ENCODE measurements at places on chromosomes 6 and 20.

GRCh38 chr6:162622572-162622971 is 105.0 kb downstream of the PRKN start:
- no peak for DNase-seq

- no peak for DNase-seq
These were observed 789 bp downstream of the PHACTR1 start for GRCh38 chr6:12717356-12717755.

GRCh38 chr20:44485078-44485829 is 9.6 kb downstream of the TTPAL start:
- no peak for DNase-seq

- no peak for DNase-seq
These were observed 319.1 kb downstream of the ARHGAP18 start for GRCh38 chr6:129390900-129391299.

DNA sequence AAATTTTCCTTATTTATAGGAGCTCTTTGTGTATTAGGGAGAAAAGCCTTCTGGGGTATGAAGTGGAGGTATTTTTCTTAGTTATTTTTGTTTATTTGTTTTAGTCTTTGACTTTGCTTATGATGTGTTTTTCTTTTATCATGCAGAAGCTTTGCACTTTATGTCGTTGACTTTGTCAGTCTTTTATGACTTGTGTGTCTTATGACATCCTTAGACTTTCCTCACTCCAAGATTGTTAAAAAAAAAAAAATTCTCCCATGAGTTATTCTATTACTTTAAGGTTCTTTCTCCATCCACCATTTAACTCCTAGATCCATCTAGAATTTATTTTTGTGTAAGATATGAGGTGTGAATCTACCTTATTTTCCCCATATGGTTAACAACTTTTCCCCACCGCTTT is 36.6 kb downstream of the BICRAL start:
- no peak for DNase-seq
